Activated naive CD4-positive, alpha-beta T cell treated with Interleukin-2 at 50 U/mL for 16 hours (primary cell): ENCODE measurements at places on chromosomes 7 and 10.
A peak's percentile ranks its signal among the peaks of the same experiment; 100 is the strongest.

DNA sequence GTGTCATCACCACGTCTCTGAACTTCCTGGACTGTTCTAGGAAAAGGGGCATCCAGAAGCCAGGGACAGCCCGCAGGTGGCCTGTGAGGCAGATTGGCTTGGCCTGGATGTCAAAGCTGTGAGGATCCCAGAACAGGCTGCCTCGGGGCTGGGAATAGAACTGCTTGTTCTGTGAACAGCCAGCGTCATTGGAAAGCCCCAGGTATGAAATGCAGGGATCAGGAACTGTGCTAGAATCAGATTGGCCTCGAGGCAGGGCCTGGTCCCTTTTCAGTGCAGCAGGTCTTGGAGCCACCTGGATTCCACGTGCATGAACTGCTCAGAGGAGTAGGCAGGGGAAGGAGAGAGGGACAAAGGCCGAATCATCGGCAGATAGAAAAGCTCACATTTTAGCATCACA is 44.6 kb downstream of the FAM20C start:
- no peak for DNase-seq

DNA sequence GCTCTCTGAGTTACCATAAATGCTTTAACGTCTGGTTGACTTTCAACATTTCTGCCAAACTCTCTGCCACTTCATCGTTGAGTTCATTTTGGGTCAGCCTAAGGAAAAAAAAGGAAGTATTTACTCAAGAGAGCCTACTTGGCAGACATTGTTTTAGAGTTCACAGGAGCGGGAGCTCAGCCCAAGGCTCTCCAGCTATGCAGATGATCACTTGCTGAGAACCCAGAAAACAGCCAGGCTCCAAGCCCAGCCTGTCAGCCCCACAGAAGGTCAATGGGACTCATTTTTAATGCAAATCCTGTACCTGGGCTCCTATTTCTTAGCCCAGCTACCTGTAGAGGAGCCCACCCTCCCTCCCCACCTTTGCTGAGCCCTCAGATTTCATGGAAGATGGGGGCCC is 45.5 kb downstream of the NOD1 start:
- DNase-seq: no peak

- DNase-seq: no peak
These were observed 25.6 kb downstream of the CDC123 start for GRCh38 chr10:12221323-12222298.

DNA sequence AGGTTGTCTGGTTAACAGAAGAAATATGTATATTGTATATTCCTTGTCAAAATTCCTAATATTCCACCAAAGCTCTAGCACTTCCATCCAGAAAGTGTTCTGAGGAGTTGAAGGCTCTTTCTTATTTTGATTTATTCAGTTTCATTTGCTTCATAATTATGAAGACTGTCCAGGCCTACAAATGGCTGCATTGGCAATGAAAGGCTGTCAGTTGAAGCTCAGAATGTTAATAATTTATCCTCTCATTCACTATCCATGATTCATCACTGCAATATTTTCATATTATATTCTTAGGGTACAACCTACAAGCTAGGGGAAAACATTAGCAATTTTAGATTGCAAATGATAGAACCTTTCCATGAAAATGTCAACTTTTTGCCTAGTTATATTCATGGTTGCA is 57.3 kb downstream of the ARID5B start:
- no peak for DNase-seq

DNA sequence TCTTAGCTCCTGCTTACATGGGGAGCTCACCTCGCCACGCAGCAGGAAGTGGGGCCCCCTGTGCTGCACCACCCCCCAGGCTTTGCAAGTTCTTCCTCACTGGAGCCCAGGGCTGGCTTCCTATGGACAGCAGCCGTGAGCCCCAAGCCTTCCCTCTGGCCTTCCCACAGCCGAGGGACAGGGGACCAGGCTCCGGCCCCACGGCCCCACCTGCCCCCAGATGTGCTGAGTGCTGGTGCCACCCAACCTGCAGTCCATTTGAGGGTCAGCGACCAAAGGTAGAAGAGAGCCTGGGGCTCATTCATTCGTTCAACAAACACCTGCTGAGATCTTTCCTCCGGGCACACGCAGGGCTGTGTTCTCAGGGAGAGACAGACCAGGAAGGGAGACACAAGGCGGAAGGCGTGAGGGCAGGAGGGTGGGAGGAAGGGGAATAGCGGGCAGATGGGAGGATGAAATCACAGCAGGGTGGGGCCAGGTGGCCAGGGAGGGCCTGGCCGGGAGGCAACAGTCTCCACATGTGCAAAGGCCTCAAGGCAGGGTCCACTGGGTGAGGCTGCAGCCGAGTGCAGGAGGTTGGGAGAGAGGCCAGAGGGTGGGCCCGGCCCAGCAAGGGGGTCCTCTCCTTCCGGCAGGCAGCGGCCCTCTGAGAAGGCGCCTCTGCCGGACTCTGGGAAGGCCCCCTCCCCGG is 100.1 kb downstream of the FOXL3 start:
- DNase-seq: no peak

GRCh38 chr7:148461392-148462179 is 129.0 kb upstream of the C7orf33 start:
- DNase-seq: no peak

GRCh38 chr10:43407576-43408330 is 1.2 kb downstream of the HNRNPF start:
- peak; percentile 92 for DNase-seq

GRCh38 chr7:37971491-37971890 is 51.1 kb downstream of the EPDR1 start:
- no peak for DNase-seq

DNA sequence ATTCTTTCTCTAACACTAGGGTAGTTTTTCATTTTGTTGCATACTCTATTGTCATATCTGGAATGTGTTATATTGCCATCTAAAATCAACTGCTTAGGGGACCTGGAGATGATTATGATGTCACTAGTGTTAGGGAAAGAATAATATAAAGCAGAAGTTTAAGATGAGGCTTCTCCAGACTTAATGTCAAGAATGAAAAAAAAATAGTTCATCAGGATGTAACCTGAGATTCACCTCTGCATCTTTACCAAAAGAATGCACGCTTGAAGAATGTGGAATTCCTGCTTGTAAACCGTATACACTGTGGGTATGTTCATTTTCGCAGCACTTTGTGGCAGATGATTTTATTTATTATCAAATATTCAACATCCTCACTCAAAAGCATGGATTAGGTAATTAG is 184.6 kb downstream of the ST7 start:
- no peak for DNase-seq

- DNase-seq: no peak
These were observed 189.7 kb downstream of the THSD7A start for GRCh38 chr7:11642276-11642675.

GRCh38 chr10:75859141-75859540 is 427.7 kb downstream of the LRMDA start:
- DNase-seq: no peak

DNA sequence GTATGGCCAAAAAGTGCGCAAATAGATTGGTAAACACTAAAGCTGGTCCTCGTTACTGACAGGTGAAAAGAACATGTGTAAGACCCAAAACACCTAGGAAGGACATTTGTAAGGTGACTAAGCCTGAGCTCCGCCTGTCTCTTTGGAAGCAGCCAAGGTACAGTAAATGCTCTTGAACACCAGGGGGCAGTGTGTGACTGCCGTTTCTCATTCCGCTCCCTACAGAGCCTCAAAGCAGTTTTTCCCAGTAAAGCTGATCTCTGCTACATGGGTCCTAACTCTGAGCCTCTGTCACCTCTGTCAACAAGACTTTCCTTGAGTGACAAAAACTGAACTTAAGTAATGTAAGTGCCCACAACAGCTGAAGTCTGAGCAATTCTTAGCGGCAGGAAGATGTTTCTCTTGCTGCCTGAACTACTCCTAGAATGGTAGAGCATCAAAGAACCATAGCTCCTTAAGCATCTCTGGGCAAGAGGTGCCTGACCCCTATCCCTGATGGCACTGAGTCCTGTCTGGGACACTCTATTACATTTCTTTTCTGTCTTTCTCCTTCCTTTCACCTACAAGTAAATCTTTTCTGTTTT is 238.0 kb upstream of the INHBA start:
- peak; percentile 46 for DNase-seq
